ENCODE measurements at places on chromosomes 7 and 10.
A peak's percentile ranks its signal among the peaks of the same experiment; 100 is the strongest.

DNA sequence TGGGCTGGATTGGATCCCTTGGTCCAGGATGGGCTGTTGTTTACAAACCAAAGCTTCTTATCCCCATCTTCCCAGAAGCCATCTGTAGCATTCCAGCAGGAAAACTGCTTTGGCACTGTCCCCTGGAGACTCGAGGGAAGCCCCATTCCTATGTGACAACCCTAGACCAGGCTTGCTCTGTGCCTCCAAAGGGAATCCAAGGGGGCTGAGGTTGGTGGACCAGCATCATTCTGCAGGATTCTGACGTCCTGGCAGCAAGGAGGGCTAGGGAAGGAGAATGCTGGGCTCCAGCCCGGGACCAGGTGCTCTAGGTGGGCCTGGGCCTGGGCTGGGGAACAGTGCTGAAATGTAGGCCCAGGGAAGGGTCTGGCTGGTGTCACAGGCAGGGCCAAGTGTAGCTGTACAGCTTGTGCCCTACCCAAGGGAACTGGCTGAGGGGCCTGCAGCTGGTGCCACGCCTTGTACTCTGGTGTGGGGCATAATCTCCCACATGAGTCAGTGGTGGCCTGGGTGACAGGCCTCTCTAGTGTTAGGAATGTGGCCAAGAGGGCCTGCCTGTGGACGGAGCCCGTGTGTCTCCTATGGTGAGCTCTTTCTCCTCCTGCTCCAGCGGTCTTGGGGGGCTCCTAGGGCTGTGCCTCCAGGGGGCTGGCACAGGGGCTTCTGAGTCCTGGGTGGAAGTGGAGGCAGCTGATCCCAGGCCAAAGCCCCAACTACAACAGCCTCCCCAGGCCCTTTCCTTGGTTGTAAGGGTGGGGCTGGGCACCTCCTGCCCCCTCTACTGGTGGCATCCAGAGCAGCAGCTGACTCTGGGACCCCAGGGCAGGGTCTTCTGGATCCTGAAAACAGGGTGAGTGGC is 25.2 kb downstream of the TRIM8 start:
- DNase-seq: no peak

DNA sequence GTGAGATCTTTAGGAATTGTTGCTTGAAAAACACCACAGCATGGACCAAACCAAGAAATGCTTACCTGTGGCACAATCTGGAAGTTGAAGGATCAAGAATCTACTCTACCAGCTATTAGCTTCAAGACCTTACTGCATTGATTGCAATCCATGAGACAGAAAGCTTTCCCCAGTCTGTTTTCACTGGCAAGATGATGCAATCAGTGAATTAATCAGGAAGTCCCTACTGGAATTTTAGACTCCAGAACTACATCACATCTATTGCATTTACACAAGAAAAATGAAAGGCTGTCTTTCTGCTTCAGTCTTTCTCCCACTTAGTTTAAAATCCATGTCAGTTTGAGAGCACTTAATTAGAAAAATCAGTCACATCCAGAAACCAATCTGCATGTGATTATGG is 191.7 kb downstream of the TFEC start:
- no peak for DNase-seq

GRCh38 chr10:96416643-96417042 is 57.8 kb upstream of the OPALIN start:
- DNase-seq: no peak

- no peak for DNase-seq
These were observed 228.5 kb downstream of the TCERG1L start for GRCh38 chr10:131082991-131083481.

DNA sequence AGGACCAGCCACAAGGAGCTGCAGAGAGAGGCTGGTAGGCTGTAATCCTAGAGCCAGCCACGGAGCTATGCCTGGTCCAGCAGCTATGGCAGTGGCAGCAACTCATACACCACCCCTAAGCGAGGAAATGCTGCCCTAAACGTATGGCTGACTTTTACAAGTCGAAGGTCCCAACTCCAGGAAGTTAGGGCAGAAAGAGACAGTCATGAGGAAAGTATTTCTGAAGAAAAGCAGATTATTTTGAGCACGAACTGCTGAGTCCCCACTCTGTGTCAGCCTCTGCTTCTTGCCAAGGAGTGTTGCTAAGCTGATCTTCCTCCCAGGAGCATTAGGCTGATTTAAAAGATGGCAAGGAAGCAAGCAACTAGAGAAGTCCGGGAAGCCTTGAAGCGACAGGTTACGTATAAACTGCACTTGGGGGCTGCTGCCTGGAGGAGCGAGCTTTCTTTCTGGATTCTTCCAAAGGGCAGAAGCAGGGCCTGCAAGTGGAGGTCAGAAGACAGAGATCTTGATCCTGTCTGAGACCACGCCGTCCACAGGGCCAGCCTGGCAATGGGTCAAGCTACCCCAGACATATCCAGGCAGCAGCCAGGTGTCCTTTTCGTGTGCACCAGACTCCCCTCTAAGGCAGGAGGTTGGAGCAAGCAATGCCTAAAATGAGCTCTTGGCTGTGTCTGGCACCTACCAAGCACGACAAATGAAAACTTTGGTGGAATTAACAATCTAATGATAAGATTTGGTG is 39.4 kb downstream of the PLXNA4 start:
- DNase-seq: no peak

DNA sequence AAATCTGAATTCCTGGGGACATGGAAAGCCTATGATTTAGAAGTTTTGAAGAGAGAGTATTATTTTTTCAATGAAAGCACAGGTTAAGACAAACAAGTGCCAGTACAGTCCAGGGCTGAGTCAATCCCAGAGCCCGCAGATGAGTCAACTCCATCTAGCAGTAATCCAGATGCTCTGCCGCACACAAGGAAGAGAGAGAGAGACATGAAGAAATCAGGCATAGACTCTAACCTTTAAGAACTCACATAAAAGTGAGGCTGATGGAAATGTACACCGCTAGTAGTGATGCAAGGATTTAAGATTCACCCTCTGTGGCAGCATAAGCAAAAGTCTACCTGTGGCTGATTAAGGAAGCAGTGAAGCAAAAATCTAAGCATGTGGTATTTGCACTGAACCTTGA is 651.5 kb downstream of the TNS3 start:
- no peak for DNase-seq

- no peak for DNase-seq
These were observed 122.6 kb downstream of the DOCK1 start for GRCh38 chr10:127027786-127028185.

- no peak for DNase-seq
These were observed 88.7 kb upstream of the NRP1 start for GRCh38 chr10:33423154-33423529.

GRCh38 chr7:95467912-95468607 is 17.7 kb upstream of the ASB4 start:
- DNase-seq: no peak

DNA sequence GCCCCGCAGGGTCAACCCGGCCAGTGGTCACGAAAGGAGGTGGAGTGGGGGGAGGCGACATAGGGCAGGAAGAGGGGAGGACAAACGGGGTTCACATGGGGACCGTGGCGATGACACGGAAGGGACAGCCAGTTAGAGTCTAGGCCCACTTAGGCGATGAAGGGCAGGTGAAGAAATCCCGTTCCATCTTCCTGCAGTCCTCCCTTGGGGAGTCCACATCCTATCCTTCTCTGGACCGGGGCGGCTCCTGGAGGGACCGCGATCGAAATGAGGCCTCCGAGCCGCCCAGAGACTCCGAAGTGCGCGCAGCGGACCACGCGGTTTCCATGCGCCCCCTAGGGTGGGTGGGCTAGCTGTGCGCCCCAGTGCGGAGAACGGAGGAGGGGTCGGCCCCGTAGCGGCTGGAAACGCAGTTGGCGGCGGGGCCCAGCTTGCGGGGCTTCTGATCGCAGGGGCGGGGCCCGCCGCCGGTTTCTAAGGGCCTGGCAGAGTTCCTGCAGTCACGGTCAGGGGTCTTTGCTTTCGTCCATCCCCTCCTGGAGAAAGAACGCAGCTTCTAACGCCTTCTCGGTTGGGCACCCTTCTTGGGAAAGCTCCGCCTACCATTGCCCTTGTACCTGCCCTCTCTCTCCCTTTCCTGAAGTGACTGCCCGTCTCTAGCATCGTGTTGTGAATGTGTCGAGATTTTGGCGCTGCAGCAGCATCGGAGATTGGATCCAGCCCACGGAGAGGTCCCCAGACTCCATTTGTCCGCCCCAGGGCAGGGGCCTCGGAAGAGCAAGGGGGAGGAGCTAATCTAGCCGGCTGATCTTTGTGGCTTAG is 17.9 kb upstream of the TMEM225B start:
- peak; percentile 14 for DNase-seq

- no peak for DNase-seq
These were observed 738.4 kb upstream of the FZD8 start for GRCh38 chr10:36380538-36380937.

DNA sequence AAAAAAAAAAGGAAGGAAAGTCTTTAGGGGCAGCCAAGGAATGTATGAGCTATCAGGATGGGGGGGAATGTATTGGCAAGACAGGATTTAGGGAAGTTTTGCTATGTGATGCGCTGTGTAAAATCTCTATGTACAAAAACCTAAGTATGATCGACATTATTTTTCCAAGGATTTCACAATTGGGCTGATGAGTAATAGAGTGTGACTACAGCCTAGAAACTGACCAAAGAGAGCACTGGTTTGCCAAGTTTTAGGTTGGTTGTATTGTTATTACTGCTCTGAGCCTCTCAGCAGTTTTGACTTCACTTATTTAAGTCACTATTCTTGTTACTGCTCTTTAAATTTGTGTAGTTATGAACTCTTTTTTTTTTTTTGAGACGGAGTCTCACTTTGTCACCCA is 107.3 kb downstream of the NRCAM start:
- DNase-seq: no peak

Measured in activated naive CD8-positive, alpha-beta T cell treated with anti-CD3 and anti-CD28 coated beads, Interleukin-2, amount 50 U/mL, for 16 hours (primary cell).